ENCODE measurements at places on chromosomes 3 and 15.
A peak's percentile ranks its signal among the peaks of the same experiment; 100 is the strongest.

- DNase-seq = no peak
Measured at GRCh38 chr3:70832089-70832833, 519.8 kb upstream of the MDFIC2 start.

GRCh38 chr3:30421266-30421665 is 185.1 kb upstream of the TGFBR2 start:
- DNase-seq = no peak

- DNase-seq = no peak
Measured at GRCh38 chr3:139088462-139089324, 44.0 kb upstream of the PRR23C start.

DNA sequence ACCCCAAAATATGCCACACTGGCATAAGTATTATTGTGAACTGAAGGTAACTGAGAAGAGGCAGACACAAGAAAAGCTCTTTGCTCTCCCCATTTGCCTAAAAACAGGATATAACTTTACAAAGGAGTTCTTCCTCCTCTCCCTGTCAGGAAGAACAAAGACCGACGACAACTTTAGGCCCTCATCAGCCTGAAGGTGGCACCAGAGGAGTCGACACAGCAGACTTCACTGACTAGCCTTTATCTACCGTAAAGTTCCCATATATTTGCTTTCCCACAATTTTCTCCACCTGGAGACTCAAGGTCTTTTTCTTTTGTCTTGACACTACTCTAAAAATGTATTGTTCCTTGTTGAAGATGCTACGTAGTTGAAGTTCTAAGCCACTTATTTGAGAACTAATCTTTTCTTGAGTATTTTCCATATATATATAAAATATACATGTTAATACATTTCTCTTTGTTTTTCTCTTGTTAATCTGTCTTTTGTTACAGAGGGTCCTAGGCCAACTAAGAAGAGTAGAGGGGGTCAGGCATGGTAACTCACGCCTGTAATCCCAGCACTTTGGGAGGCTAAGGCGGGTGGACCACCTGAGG is 16.2 kb upstream of the XIRP1 start:
- peak; percentile 53 for DNase-seq

- DNase-seq = peak; percentile 39
Measured at GRCh38 chr3:38137615-38138348, 679 bp upstream of the MYD88 start.
